ENCODE measurements at places on chromosomes 16 and 17.

- DNase-seq: no peak
These were observed 17.5 kb downstream of the NDUFAF8 start for GRCh38 chr17:81256616-81257015.

GRCh38 chr16:49674351-49674851 is 181.5 kb downstream of the ZNF423 start:
- no peak for DNase-seq

DNA sequence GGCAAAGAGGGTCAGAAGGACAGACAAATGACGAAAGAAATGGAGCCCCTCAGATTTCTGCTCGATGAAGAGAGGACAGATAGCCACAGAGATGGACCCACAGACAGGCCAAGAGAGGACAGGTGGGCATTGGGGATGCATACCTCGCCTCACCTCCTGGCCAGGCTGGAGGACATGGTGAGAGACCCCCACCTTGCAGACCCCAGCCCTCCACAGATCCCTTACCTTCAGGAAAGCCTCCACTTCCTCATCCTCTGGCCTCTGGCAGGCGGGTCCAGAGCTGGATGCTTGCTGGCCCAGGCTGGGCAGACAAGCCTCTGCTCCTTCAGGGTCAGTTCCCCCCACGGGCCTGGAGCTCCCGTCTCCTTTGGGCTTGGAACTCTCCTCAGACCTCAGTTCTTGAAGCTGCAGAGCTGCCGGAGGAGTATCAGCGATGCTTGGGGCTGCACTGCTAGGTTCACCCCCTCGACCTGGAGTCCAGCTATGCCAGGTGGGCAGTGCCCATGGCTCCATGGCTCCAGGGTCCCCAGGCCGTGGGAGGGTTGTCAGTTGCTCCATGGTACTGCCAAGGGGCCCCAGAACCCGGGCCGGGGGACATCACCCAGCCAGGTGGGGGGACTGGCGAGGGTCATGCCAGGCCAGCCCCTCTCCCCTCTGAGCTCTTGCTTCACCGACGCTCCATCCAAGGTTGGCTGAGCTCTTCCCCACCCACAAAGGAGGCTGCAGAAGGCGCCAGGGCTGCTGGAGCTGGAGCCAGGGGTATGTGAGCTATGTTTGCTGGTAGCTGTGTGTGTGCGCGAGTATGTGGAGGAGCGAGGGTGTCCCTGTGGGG is 1.0 kb downstream of the TSPOAP1 start:
- no peak for DNase-seq

- no peak for DNase-seq
These were observed 62.7 kb downstream of the ZNF423 start for GRCh38 chr16:49793244-49793643.

- DNase-seq: no peak
These were observed 3.2 kb upstream of the IGF2BP1 start for GRCh38 chr17:48993951-48994350.

GRCh38 chr16:50925758-50926357 is 184.0 kb downstream of the CYLD start:
- no peak for DNase-seq

DNA sequence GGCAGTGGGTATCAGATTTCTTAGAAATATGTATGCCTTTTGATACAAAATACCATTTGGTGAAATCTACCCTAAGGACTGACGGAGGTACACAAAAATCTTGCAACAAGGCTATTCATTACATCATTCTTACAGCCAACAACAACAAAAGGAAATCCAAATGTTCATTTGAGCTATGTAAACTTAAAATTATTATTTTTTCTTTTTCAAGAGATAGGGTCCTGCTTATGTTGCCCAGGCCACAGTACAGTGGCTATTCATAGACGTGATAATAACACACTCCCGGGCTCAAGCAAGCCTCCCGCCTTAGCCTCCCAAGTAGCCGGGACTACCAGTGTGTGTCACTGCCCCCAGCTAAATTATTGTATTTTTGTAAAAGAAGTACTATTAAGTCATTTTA is 9.0 kb downstream of the SRR start:
- DNase-seq: no peak

DNA sequence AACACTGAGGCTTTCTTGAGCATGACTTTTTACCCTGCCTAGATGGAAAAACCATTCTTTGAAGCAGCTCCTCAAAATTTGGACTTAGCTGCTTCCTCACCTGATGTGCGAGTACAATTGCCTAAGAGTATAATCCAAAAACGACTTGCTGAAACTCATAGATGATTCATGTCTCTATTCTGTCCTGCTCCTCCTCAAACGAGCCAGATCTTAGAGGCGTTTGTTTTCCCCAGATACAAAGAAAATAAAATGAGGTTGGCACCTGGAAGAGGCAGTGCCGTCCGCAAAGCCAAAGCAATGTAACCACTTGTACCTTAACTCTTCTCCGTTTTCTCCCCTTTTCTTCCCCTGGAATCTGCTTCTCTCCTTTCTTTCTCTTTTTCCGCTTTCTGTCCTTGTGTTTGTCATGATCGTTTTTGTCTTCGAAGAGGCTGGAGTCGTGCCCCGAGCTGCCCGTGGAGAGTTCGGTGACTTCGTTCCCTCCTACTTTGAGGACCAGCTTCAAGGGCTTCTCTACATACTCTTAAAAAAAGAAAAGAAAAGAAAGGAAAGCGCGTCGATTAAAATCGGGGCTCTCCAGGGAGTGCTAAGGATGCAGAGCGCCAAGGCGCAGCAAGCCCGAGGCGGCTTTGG is 895 bp downstream of the BRD7 start:
- DNase-seq: no peak

DNA sequence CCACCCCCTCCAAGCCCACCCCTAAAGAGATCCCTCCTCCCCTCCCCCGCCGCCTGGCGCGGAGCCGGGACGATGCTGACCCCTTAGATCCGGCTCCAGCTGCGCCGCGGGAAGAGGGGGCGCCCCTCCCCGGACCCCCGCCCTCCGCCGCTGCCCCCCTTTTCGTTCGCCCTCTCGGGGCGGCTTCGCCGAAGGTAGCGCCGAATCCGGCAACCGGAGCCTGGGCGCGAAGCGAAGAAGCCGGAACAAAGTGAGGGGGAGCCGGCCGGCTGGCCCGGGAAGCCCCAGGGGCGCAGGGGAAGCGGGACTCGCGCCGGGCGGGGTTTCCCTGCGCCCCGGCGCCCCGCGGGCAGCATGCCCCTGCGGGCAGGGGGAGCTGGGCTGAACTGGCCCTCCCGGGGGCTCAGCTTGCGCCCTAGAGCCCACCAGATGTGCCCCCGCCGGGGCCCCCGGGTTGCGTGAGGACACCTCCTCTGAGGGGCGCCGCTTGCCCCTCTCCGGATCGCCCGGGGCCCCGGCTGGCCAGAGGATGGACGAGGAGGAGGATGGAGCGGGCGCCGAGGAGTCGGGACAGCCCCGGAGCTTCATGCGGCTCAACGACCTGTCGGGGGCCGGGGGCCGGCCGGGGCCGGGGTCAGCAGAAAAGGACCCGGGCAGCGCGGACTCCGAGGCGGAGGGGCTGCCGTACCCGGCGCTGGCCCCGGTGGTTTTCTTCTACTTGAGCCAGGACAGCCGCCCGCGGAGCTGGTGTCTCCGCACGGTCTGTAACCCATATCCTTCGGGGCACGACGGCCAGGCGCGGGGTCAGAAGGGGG is 623 bp downstream of the CACNA1G start:
- DNase-seq: no peak

GRCh38 chr17:6306820-6307219 is 128.1 kb downstream of the AIPL1 start:
- no peak for DNase-seq

DNA sequence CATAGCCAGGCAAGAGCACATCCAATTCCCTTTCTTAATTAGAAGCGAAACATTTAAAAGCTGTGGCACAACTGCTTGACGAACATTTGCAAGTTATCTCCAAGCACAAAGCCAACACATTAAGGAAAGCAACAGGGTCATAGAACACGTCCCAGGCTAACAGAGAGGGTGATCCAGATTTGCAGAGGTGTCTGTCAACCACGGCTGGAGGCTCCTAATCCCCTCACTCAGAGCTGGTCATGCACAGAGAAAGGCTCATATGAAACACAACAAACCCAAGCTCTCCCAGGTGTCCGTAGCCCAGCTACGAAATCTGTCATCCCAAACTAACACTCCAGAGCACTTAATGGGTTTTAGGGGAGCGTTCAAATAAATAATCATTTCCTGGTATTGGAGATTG is 276.1 kb downstream of the SLC39A11 start:
- no peak for DNase-seq

DNA sequence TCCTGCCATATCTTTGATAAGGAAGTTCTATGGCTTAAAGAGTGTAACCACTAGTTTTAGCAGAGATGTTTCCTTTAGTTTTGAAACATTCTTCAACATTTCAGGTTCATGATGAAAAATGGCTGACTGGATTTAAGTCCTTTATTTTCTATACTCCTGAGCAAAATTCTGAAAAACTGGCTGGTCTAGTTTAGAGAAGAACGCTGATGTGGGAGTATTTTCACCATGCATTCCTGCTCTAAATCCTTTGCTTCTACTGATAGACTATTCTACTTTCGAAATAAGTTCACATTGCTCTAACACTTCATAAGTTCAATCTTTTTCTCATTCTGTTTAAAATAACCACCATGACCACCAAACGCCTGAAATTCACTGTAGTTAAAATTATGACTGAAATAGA is 281.9 kb downstream of the FTO start:
- no peak for DNase-seq

GRCh38 chr16:89402962-89403361 is 87.4 kb downstream of the ANKRD11 start:
- DNase-seq: no peak

- DNase-seq: no peak
These were observed 127.3 kb upstream of the NUDT7 start for GRCh38 chr16:77594799-77595596.

- no peak for DNase-seq
These were observed 108.9 kb downstream of the GNAO1 start for GRCh38 chr16:56300242-56300623.

DNA sequence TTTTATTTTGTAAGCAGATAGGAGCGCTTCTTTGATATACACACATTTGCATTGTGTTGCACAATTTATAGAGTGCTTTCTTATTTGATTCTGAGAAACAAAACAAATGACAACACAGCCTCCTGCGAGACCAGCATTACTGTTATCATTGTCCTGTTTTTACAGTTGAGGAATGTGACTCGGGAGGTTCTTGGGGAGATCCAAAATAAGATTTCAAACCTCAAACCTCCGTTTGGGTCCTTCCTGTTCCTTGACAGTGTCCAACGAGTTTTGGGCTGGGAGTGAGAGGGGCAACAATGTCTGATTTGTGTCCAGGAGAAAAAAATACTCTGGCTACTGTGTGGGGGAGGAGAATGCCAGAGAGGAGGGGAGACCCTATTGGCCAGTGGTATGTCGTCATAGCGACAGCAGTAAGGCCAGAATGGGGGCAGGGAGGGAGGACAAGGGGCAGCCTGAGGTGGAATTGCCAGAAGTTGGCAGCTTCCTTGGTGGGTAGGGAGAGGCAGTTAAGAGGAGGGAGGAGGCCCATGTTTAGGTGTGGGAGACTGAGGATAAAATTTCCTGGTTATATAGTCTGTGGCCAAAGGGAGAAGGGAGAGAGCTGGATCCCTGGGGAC is 45.5 kb downstream of the TMEM132E start:
- no peak for DNase-seq

GRCh38 chr17:78993241-78993956 is 13.7 kb upstream of the LGALS3BP start:
- DNase-seq: no peak

DNA sequence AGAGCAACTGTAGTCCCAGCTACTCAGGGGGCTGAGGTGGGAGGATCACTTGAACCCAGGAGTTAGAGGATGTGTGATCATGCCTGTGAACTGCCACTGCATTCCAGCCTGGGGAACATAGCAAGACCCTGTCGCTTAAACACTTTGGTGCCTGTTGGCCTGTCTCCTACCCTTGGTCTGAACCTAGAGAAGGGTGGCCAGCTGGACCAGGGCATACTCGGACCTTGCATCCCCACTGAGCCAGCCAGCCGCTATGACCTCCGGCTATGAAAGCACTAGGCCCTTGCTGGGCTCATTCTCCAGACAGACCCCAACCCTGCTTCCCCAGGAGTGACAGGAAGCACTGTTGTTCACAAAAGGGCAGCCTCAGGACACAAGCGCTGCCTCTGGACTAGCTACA is 4.6 kb downstream of the IFT20 start:
- no peak for DNase-seq

GRCh38 chr16:50369133-50369804 is 481 bp upstream of the BRD7 start:
- no peak for DNase-seq

GRCh38 chr16:9124908-9125584 is 33.6 kb downstream of the HAPSTR1 start:
- no peak for DNase-seq

DNA sequence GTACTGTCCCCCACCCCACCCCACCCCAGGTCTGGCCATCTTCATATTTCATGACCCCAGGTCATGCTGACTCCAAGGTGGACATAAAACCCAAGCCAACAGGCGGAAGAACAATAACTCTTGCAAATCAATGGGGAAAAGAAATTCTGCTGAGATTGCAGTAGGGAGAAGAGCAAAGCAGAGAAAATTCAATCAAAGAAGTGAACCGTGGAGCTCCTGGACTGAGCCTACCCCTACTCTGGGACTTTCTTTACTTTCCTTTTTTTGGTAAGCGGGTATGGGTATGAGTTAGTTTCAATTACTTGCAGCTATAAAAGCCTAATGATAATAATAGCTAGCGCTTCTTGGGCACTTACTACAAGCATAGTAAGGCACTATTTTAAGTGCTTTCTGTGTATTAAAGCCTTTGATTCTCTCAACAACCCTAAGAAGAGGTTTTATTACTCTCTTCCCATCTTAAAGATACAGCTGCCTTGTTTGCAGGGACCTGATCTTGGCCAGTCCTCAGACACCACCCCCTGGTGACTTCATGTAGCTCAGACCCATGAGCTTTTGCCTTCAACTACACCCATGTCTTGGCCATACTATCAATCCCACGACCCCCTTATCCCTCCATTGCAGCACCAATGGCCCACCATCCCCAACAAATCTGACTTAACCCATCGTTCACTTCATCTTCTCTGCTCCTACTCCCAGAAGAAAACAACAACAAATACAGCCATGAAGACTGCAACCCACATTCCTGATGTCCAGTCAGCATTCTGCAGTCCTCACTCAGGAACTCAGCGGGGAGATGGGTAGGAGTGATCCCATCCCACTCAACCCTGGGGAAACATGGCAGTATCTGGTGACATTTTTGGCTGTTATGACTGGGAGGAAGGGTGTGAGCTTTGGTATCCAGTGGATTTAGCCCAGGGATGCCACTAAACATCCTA is 4.4 kb downstream of the GGA2 start:
- no peak for DNase-seq

- DNase-seq: no peak
These were observed 195.6 kb downstream of the RGS9 start for GRCh38 chr17:65332779-65333178.

DNA sequence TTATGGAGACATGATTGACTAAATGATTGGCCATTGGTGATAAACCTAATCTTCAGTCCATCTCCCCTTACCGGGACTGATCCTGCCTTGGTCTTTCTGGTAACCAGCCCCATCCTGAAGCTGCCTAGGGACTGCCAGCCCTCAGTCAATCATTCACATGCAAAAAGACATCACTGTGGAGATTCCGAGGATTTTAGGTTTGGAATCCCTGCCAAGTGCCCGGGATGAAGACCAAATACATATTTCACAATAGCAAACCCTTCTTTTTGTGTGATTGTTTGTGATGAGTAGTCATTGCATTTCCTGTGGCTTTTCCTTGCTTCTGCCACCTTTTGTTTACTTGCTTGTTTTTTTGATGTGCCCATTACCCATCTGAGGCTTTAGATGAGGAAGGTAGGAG is 44.0 kb downstream of the EPN2 start:
- DNase-seq: no peak

GRCh38 chr17:28118362-28118761 is 75.9 kb downstream of the NLK start:
- no peak for DNase-seq

- no peak for DNase-seq
These were observed 131.4 kb downstream of the WWOX start for GRCh38 chr16:78230832-78231231.
